AG04449 (cell line): ENCODE measurements at places on chromosomes 4 and X.

GRCh38 chr4:102575369-102576129, 74.4 kb downstream of the NFKB1 start:
- no peak for DNase-seq

DNA sequence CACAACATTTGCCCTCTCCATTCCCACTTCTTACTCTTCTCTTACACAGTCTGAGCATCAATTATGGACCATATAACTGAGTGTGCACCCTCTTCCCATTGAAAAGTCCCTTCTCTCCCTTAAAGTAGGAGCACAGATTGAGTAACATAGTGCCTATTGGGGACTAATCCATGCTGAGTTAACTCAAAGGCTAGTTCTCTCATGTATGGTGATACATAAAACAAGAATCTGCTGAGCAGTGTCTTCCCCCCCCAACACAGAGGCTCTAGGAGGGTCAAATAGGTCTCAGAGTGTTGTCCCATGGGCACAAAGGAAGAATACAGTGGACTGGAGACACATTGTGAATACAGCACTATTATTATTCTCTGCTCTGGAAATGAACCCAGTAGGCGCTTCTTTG, 274.6 kb upstream of the BOD1L1 start:
- DNase-seq = no peak

GRCh38 chr4:2798399-2799223, 5.7 kb downstream of the SH3BP2 start:
- no peak for DNase-seq

DNA sequence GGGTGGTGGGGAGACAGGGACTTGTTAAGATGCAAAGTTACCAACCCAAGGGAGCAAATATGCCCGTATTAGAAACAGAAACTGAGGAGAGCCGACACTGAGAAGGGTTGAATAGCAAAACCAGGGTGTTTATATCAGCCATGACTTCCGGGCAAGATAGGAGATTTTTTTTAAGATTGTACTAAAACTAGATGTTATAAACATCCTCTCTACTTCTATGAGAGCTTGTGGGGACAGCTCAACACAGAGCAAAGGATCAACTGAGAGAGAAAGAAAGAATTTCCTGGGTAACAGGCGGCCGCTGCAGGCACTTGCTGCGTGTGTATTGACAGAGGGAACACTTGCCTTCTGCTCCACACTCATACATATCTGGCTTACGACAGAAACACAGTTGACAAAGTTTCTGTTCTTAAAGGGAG, 49.1 kb upstream of the FBXW7 start:
- no peak for DNase-seq

DNA sequence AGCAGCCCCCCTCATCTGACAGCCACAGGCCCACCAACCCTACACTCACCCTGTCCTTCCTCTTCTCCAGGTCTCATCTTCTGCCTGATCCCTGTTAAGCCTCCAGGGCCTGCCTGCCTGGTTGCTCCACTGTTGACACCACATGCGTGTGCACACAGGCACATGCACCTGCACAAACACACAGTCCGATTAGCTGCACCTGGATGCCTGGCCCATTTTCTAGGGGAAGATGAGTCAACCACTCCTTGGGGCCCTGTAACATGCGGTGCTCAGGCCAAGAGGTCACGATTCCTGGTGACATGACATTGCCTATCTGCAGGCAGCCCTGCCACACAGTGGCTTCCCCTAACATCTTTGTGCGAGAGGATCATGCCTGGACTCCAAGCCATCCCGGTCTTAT, 498.4 kb downstream of the BCOR start:
- no peak for DNase-seq

DNA sequence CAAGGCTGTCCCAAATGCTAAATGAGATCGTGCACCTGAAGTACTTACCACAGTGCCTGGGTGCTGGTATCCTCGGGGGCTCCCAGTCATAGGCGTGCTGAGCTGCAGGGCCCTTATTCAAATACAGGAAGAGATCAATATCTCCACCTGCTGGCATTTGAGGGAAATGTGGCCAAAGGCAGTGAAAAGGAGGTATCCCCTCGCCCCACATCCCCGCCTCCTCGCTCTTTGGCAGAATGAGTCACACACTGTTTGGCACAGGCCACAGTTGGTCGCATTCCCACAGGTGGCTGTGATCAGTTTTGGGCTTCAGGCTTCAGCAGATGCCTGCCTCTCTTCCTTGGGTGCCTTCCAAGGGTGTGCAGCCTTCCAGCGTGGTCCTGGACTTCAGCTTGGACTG, 28.4 kb downstream of the ZNF185 start:
- DNase-seq = peak; percentile 4

- no peak for DNase-seq
These were observed 27.6 kb upstream of the SRD5A3 start for GRCh38 chr4:55318175-55319129.

- DNase-seq = no peak
These were observed 151.9 kb downstream of the BMPR1B start for GRCh38 chr4:94909645-94910044.

DNA sequence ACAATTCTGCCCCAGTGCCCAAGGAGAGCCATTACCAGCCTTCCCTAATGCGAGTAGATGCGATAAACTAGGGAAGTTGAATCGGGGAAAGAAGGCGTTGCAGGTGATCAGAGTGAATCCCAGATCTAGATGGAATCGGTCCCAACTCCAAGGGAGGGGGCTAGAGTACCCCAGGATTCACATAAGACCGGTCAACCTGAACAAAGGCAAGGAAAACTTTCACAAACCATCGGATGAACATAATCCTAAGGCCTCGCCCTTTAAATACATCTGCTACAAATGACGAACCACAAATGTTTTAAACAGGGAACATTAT, 11.2 kb upstream of the ZCCHC13 start:
- DNase-seq = no peak

- peak; percentile 49 for DNase-seq
These were observed 26.9 kb downstream of the AFF1 start for GRCh38 chr4:86961605-86962295.

DNA sequence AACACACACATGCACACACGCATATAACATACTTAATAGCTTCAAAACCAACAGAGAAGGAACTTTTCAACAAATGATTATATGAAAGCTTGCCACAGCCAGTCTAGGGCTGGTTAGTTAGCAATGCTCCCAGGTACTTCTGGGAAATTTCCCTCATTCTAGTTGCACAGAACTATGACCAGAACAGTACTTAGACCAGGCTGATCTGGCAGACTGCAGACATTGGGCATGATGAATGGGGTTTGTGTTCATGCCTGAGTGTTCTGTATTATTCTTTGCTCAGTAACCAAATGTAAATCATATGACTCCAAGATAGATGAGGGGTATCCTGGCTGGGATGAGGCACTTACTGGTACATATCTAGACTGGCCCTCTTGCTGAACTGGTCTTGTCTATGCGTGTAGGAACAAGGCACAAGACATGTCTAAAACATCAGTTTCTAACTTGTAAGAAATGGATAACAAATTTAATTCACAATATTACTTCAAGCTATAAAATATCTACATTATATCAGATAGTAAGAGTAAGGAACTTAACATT, 50.3 kb upstream of the GEMIN8 start:
- DNase-seq = no peak

- DNase-seq = no peak
These were observed 41.9 kb downstream of the MAMLD1 start for GRCh38 chrX:150405006-150405405.
